ENCODE measurements at places on chromosomes 2 and 18.

DNA sequence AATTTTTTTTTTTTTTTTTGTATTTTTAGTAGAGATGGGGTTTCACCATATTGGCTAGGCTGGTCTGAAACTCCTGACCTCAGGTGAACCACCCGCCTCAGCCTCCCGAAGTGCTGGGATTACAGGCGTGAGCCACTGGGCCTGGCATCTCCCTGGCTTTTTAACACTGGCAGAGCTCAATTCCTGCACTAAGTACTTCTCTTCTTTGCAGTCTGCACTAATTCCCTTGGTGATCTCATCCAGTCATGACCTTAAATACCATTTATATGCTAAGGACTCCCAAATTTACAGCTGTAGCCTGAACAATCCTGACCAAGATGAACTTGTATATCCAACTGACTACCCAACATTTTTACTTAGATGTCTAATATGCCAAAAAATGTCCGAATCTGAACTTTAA lies 10.2 kb downstream of the PREPL start:
- no peak for DNase-seq

- no peak for DNase-seq
Observed at GRCh38 chr2:156009293-156009692, 323.2 kb downstream of the NR4A2 start.

- DNase-seq = no peak
Observed at GRCh38 chr2:71469403-71470398, 16.3 kb downstream of the DYSF start.

GRCh38 chr18:56873441-56874140 lies 222.4 kb downstream of the WDR7 start:
- DNase-seq = no peak

DNA sequence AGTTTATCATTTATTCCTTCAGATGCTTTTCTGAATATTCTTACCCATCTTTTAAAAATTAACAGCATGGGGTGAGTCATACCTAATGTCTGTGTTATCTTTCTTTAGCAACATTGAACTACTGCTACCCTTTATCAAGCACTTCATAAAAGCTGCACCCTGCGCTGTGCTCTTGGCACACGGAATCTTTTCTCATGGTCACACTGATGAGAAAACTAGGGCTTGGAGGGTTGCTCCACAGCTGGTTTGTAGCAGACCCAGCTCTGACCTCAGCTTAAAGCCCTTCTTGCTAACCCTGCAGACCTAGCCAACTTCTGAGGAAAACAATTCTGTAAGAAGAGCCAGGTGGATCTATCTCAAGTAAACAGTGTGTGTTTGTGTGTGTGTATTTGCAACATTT lies 106.3 kb downstream of the RNF144A start:
- DNase-seq = no peak

- DNase-seq = no peak
Observed at GRCh38 chr2:42367835-42368234, 6.8 kb upstream of the COX7A2L start.

GRCh38 chr2:3441465-3441864 lies 62.0 kb downstream of the TRAPPC12 start:
- no peak for DNase-seq

DNA sequence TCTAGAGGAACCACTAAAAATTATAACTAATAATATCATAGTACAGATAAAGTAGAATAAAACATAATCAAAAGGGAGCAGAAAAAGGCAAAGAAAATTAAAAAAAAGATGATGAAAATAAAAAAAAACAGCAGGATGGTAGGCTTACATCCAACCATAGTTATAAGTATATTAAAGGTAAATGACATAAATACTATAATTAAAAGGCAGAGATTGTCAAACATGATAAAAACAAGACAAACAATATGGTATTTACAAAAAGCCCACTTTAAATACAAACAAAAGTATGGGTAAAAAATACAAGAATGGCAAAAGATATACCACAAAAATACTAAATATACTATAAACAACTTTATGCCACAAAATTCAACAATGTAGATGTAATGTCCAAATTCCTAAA lies 24.4 kb downstream of the CCDC148 start:
- no peak for DNase-seq

DNA sequence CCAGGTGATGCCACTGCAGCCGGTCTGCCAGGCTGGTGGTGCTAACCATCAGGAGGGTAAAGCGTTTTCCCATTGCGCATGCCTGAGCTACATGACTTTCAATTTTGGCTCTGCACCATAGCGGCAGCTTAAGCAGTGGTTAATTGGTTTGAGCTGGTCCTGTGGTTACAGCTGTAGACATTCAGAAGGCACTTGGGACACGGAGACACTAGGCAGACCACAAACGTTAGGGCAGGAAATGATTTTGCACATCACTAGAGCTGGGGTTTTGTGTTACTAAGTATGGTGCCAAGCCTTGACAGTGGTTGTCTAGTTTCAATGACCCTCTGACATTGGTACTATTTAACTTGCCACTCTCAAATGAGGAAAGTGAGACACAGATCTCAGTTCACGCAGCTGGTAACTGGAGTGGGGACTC lies 28.9 kb upstream of the CNOT11 start:
- DNase-seq = peak; percentile 5

GRCh38 chr18:51077217-51077616 lies 47.2 kb downstream of the SMAD4 start:
- no peak for DNase-seq

DNA sequence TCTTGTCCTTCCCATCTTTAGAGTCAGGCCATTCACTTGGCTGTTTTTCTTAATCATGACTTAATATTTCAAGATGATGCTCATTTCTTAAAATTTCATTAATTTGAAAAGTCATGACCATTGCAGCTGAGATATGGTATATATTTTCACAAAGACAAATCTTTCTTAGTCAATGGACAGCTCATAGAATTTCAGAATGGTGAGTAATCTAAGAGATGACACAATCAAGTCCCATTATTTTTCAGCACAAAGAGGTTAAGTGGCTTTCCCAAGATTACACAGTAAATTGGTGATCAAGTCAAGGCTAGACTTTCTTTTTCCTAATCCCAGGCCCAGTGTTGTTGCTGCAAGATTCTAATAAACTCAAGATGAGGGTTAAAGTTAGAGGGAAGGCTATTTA lies 34.4 kb upstream of the NT5C1B start:
- no peak for DNase-seq

- peak; percentile 37 for DNase-seq
Observed at GRCh38 chr2:20365249-20365817, 14.7 kb upstream of the PUM2 start.

- no peak for DNase-seq
Observed at GRCh38 chr18:1884623-1885022, 686.7 kb downstream of the METTL4 start.

DNA sequence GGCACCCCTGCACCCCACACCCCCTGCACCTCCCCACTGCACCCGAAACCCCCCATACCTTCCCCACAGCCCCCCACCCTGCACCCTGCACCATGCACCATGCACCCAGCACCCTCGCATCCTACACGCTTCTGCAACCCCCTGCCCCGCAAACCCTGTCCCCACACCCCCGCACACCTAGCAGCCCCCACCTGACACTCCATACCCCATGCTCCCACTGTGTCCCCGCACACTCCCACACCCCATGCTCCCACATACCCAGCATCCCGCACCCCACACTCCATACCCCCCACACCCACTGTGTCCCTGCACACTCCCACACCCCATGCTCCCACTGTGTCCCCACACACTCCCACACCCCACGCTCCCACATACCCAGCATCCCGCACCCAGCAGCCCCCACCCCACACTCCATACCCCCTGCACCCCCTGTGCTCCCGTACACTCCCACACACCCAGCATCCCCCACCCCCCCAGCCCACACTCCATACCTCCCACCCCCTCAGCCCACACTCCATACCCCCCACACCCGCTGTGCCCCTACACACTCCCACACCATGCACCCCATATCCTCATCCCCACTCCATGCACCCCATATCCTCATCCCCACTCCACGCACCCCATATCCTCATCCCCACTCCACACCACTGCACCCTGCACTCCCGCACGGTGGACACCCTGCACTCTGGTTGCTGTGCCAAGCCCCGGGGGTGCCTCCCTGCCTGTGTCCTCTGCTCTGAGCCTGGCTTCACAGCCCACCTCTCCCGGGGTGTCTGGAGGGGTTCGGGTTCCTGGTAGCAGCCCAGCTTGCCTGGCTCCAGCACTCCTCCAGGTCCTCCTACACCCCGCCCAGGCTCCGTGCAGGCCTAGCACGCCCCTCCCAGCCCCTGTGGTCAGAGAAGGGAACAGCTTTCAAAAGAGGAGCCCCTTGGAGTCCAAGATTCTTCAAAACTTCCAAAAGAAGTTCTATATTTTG lies 93.9 kb upstream of the CTDP1 start:
- no peak for DNase-seq

DNA sequence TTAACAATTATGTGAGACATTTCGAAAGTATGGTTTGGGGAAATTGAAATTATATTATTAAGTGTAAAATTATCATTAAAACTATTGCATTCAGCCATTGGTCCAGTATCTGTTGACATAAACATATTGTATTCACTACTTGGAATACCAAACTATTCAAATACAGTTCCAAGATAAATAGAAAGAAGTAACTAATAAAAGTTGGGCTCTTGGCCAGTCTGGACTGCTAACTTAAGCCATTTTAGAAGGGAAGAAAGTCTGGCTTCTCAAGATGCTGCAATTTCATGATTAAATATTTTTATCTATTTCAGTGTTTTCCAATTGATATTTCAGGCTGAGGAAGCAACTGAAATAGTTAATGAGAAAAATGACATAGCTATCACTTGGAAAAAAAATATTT lies 109.8 kb upstream of the CHRNA1 start:
- DNase-seq = no peak

GRCh38 chr2:78540255-78540654 lies 485.2 kb upstream of the REG3G start:
- DNase-seq = no peak

DNA sequence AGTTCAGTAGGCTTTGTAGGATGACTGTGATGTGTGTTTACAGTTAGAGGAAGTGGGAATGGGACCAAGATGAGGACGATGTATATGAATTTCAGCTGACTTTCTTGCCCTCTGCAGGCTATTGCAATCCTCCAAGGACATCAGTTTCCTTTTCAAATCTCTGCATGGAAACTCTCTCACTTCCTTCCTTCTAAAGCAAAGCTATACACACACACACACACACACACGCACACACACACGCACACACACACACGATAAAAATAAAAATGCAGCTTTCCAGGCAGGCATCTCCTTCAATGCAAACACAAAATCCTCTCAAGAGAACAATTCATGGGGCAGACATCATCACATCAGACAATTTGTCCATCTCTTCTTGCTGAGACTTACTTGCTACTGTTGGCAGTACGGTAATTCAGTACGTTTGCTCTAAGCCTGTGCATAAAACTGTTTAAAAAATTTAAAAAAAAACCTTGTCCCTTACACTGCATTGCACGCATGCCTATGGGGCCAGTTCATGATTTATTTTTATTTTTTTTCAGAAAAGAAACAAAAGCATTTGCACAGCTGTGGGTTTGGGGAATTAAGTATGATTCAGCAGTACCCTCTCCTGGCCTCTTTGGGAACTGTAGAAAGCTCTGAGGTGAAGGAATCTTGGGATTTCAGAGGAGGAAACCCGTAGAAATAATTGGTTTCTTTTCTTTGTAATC lies 27.1 kb upstream of the ICOS start:
- DNase-seq = no peak

- no peak for DNase-seq
Observed at GRCh38 chr2:43831543-43832294, 6.9 kb downstream of the ABCG5 start.

- no peak for DNase-seq
Observed at GRCh38 chr2:44758591-44758990, 182.9 kb upstream of the SIX3 start.

GRCh38 chr2:157894694-157895435 lies 18.7 kb upstream of the ACVR1 start:
- no peak for DNase-seq

DNA sequence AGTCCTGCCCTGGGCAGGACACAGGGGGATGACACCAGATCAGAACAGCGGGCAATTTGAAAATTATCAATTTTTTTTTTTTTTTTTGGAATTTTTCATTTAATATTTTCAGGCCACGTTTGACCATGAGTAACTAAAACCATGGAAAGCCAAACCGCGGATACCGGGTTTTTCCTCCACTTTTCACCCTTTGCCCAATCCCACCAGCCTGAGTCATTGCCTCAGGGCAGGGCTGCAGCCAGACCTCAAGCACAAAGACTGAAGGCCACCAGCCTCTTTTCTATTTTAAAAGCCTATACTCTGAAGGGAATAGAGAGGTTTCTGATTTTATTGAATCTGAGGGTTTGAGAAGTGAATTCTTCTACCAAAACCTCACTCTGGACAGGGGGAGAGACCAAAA lies 381.1 kb downstream of the IRS1 start:
- DNase-seq = no peak

DNA sequence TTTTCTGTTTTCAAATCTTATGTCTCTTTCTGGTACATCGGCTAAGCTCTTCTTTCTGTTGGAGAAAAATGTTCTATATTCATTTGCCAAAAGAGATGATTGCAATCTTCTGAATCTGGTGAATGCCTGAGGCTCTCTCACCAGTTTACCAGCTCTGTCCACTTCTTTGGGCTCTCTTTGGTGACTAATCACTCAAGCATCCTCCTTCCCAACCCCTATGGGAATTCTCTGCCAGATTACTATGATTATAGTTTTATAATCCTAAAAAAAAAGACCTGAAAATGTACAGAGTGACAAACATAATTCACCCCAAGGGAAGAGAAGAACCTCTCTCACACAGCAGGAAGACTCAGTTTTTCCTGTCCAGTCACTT lies 187.3 kb downstream of the CAMKMT start:
- no peak for DNase-seq

DNA sequence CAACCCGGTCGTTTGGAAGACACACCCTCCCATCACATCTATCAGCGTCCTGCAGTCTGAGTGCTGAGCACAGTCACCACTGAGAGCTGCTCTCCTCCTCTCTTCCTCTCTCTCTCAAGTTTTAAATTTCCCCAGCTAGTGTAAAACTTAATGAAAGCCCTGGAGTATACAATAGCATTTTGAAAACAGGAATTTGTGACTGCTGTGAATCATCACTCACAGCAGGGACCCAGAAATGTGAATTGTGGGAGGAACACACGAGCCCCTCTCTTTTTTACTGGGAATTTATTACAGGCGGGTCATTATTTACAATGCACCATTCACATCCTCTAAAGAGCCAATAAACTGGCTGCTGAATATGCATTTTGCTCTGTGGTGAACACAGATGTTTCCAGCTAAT lies 185.0 kb upstream of the SMIM21 start:
- no peak for DNase-seq
